ENCODE measurements at places on chromosomes 12 and 14. TPM values are rescaled to one million over a fixed set of nuclear protein-coding genes. Genes with fewer than 3 reads are reported as not detected.

- DNase-seq = no peak
- no peaks in the 10 kb centered on the region for H3K27me3 ChIP-seq
- H3K4me1 ChIP-seq = no peaks in the 10 kb centered on the region
- no peaks in the 10 kb centered on the region for H3K36me3 ChIP-seq
These were observed 48.5 kb upstream of the CSRP2 start for GRCh38 chr12:76927170-76927784.

- H3K4me3 ChIP-seq = peak overlapping the region; percentile 65
- H3K27me3 ChIP-seq = no peaks in the 10 kb centered on the region
- H3K4me1 ChIP-seq = no peaks in the 10 kb centered on the region
- peak overlapping the region; percentile 78 for H3K27ac ChIP-seq
These were observed 670 bp downstream of the CCNB1IP1 start for GRCh38 chr14:20332431-20332787.

DNA sequence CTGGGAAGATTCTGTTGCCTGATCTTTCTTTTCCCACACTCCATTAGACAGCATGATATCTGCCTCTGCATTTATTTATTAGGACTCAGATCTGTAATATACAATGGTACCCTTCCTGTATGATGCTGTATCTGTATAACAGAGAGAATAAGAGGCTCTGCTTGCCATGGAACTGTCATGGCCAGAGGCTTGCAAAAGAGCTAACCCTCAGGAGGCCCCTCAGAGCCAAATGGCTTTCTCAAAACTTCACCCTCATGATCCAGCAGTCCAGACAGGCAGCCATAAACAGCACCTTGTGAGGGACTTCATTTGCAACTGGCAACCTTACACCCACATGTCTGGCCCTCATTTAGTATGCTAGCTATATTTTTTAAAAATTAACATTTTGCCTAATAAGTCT lies 57.6 kb downstream of the TMEM30B start:
- no peaks in the 10 kb centered on the region for H3K36me3 ChIP-seq
- no peak for DNase-seq
- no peaks in the 10 kb centered on the region for H3K4me1 ChIP-seq
- no peak overlapping the region for H3K4me3 ChIP-seq
- no peaks in the 10 kb centered on the region for H3K27me3 ChIP-seq

DNA sequence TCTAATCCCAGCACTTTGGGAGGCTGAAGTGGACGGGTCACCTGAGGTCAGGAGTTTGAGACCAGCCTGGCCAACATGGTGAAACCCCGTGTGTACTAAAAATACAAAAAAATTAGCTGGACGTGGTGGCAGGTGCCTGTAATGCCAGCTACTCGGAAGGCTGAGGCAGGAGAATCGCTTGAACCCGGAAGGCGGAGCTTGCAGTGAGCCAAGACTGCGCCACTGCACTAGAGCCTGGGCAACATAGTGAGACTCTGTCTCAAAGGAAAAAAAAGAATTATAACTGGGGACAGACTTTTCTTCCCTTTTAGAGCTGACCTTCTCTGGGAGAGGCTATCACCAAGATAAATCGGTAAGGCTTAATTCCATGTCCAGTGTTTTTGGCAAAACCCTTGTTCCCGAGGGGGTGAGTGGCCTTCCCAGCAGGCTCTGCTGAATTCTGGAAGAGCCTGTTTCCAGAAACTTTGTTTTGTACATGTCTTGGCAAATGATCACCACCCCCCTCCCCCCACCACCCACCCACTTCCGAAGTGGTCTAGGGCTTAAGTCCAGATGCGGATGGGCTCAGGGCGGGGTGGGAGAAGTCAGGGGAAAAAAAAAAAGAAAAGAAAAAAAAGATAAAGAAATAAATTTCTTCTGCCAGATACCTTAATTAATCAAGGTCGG lies 32.3 kb upstream of the DEGS2 start:
- DNase-seq = no peak
- peak overlapping the region; percentile 90 for H3K27ac ChIP-seq
- H3K4me3 ChIP-seq = no peak overlapping the region

- no peak for DNase-seq
- no peak overlapping the region for H3K27ac ChIP-seq
- H3K4me3 ChIP-seq = no peak overlapping the region
- H3K4me1 ChIP-seq = no peaks in the 10 kb centered on the region
- no peaks in the 10 kb centered on the region for H3K36me3 ChIP-seq
- no peaks in the 10 kb centered on the region for H3K27me3 ChIP-seq
These were observed 11.8 kb downstream of the TMCC3 start for GRCh38 chr12:94638521-94638920.

- H3K27me3 ChIP-seq = no peaks in the 10 kb centered on the region
These were observed 7.2 kb downstream of the MVK start for GRCh38 chr12:109580684-109581333.

- H3K27me3 ChIP-seq = no peaks in the 10 kb centered on the region
- peaks cover 10% of the 10 kb centered on the region for H3K36me3 ChIP-seq
- H3K4me3 ChIP-seq = no peak overlapping the region
These were observed 27.7 kb upstream of the BLTP3B start for GRCh38 chr12:100170313-100170858.

The RTRAF gene
- total RNA-seq = 36.6 TPM

The GPRC5A gene
- 16.5 TPM for total RNA-seq

The STYK1 gene
- total RNA-seq = 5.8 TPM

The MTERF2 gene
- 15.4 TPM for total RNA-seq

The CCDC196 gene
- total RNA-seq = not detected

The CARMIL3 gene
- 2.8 TPM for total RNA-seq

The TMEM119 gene
- total RNA-seq = 17.3 TPM
